Activated CD8-positive, alpha-beta T cell treated with anti-CD3 and anti-CD28 coated beads for 36 hours (primary cell): ENCODE measurements at places on chromosomes 7 and 10. TPM values are rescaled to one million over a fixed set of nuclear protein-coding genes. Genes with fewer than 3 reads are reported as not detected.

PKD1L1 gene
- total RNA-seq, result 0.09 TPM

DNA sequence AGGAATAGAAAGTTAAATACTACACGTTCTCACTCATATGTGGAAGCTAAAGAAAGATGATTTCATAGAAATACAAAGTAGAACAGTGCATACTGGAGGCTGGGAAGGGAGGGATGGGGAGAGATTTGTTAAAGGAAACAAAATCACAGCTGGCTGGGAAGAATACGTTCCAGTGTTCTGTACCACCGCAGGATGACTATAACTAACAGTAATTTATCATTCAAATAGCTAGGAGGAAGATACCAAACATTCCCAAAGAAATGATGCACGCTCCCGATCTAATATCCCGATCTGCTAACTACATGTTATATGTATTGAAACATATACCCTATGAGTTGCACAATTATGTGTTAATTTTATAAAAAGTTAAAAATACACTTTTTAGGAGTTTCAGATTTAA lies 162.3 kb downstream of the ZMYND11 start:
- H3K27me3 ChIP-seq, result no peaks in the 10 kb centered on the region

DNA sequence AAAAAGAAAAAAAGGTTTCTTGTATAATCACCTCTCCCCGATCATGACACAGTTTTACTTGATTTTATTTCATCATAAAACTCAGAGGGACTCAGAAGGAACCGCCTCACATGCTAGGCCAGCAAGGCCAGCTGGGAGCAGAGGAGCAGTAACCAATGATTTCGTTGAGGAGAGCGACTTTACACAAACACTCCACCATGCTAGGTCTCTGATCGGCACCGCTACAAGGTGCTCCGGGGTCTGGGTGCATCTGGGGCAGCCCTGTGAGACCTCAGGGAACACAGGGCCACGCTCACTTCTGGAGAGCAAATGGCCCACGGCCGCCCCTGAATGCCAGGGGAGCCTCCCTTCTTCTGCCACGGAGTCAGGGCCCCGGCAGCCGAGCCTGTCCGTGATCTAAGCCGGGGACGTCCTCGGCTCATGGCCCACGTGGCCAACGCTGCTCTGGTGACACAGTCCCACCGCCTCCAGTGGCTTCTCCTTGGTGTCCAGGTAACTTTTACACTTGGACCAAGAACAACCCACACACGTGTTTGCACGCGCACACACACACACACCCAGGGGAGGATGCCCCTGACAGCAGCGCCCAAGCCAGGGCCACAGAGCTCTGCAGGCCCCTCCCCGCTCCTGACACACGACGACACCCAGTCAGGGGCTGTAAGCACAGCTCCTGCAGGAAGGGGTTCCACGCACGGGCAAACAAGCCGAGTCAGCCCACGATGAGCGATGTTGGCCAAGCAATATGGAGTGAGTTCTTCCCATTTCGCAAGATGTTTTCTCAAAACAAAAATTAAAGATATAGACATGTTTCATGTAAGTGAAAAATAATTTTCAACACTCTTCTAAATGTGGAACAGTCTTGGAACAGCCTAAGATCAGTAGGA lies 332.3 kb downstream of the DNAJB6 start:
- no peaks in the 10 kb centered on the region for H3K36me3 ChIP-seq
- peaks cover 27% of the 10 kb centered on the region for H3K4me1 ChIP-seq
- DNase-seq, result no peak
- no peak overlapping the region for H3K27ac ChIP-seq
- peaks cover 16% of the 10 kb centered on the region for H3K27me3 ChIP-seq

GRCh38 chr10:113854761-113855588 lies 514 bp downstream of the NHLRC2 start:
- peak overlapping the region; percentile 90 for H3K4me3 ChIP-seq
- peaks cover 33% of the 10 kb centered on the region for H3K36me3 ChIP-seq
- peaks cover 43% of the 10 kb centered on the region for H3K4me1 ChIP-seq
- H3K27me3 ChIP-seq, result no peaks in the 10 kb centered on the region
- peak overlapping the region; percentile 92 for H3K27ac ChIP-seq

DNA sequence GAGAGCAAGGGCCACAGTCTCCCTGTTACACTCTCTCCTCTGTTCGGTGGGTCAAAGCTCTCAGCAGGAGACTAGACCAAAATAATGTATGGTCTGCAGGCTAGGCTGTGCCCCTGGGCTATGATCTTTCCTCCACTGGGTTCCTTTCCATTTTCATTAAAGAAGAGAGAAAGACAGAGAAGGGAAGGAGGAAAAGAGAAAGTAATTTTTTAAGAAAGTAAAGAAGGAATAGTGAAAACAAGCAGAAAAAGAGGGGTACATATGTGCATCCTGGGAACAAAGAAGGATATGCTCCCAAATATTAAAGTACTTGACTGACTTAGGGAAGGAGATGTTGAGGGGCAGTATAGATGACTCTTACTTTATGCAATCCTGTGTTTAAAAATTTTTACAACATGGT lies 33.6 kb upstream of the PIK3AP1 start:
- no peak overlapping the region for H3K27ac ChIP-seq
- peaks cover 2% of the 10 kb centered on the region for H3K4me1 ChIP-seq
- H3K36me3 ChIP-seq, result no peaks in the 10 kb centered on the region
- H3K4me3 ChIP-seq, result no peak overlapping the region
- no peaks in the 10 kb centered on the region for H3K27me3 ChIP-seq
- no peak for DNase-seq

DNA sequence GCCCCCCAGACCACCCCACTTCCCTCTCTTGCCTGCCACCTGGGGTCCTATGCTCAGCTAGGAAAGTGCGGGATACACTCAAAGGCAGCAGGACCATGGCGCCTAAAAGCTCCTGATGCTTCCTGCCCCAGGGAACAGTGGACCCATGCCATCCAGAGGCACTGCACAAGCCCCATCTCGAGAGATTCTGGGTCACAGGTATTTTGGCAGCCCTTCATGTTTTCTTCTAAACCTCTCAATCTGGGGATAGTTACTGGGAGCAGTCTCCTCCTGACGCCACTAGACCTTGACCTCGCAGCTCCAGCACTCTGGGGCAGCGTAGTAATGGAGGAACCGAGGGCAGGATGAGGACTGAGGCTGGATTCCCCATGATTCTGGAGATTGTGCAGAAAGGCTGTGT lies 107.1 kb downstream of the GRK5 start:
- H3K27ac ChIP-seq, result peak overlapping the region; percentile 95
- no peak for DNase-seq
- H3K27me3 ChIP-seq, result peaks cover 3% of the 10 kb centered on the region
- H3K4me1 ChIP-seq, result peaks cover 58% of the 10 kb centered on the region

DNA sequence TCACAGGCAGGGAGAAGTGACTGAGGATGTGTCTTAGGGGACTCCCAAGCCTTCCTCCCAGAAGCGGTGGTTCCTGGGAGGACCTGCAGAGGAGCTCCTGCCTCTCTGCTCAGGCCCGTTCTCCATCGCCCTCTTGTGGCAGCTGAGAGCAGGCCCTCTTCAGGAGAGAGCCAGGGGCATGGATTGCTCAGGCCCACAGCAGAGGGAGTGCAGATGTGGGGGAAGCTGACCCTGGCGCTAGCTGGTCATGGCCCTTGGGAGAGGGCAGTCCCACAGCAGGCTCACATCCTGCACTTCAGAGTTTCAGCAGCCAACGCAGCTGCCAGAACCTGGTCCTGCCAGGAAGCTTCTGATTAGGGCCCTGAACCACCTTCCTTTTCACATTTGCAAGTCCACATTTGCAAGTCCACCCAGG lies 94.8 kb upstream of the TARP start:
- H3K27me3 ChIP-seq, result no peaks in the 10 kb centered on the region
- H3K4me1 ChIP-seq, result peaks cover 77% of the 10 kb centered on the region
- peak overlapping the region; percentile 43 for H3K4me3 ChIP-seq
- H3K27ac ChIP-seq, result peak overlapping the region; percentile 81

DNA sequence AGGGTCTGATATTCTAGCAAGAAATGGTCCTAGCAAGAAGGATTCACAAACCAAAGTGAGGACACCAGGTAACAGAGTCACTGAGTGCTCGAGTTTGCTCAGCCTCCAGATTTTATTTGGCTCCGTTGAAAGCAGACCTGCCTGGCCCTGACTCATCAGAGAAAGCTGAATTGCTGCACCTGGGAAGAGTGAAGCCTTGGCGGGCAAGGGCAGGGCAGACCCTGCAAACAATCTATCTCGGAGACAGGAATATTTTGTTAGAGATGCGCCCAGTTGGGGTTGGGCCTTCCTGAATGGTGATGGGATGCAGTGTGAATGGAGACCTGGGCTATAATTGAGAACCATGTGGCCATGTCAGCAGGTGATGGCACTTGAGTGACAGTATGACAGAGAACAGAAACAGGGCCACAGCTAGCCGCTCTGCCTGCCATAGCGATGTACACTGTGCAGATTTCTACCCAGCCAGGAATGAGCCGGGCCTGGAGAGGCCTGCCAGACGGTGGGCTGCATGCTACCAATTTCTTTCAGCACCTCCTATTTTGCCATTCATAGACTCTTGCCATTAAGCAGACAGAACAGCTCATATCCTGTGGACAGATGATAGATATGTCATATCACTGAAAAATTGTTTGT lies 744.2 kb downstream of the LRMDA start:
- no peaks in the 10 kb centered on the region for H3K4me1 ChIP-seq
- no peaks in the 10 kb centered on the region for H3K27me3 ChIP-seq
- no peaks in the 10 kb centered on the region for H3K36me3 ChIP-seq

GRCh38 chr10:44954042-44954441 lies 5.6 kb upstream of the RASSF4 start:
- no peaks in the 10 kb centered on the region for H3K27me3 ChIP-seq
- no peak overlapping the region for H3K4me3 ChIP-seq
- no peak overlapping the region for H3K27ac ChIP-seq
